Left renal cortex interstitium (tissue), 4 donors: ENCODE measurements at places on chromosomes 2 and 18.

DNA sequence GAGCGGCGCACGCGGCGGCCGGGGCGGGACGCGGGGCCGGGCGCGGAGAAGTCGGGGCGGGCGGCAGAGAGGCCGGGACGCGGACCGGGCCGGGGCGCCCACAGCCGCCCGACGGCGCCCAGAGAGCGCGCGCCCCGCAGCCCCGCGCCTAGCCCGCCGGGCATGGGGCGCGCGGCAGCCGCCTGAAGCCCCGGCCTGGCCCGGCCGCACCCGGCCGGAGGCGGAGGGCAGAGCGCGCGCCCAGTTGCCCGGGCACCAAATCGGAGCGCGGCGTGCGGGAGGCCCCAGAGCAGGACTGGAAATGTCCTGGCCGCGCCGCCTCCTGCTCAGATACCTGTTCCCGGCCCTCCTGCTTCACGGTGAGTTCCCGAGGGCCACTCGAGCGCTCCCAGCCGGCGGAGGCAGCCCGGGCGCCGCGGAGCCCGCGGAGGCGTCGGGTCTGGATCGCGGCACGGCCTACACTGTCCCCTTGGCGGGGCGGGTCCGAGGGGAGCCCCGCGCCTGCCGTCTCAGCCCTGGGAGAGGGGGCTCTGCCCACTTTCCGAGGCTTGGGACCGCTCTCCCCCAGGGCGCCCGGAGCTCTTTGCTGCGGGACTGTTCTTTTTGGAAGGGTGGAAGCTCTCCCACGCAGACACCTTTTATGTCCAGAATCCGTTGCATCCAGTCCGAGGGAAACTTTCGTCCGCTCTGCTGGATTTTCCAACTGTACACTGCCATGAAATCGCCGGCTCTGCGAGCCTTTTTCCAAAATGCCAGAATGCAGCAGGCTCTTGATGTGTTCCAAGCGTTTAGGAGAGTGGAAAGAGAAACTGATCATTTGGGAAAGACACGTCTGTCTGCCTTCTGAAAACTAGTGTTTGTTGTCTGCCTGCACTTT lies 484 bp downstream of the APCDD1 start:
- no peak for DNase-seq

GRCh38 chr2:25340181-25340921 lies 1.4 kb downstream of the DNMT3A start:
- no peak for DNase-seq

GRCh38 chr2:224870341-224870740 lies 154.2 kb upstream of the CCDC195 start:
- DNase-seq: no peak

GRCh38 chr2:106562268-106563186 lies 75.4 kb downstream of the CD8B2 start:
- no peak for DNase-seq

- DNase-seq: no peak
Observed at GRCh38 chr2:137173463-137173862, 408.1 kb downstream of the THSD7B start.

- DNase-seq: no peak
Observed at GRCh38 chr2:219737270-219737691, 109.9 kb downstream of the SLC4A3 start.

DNA sequence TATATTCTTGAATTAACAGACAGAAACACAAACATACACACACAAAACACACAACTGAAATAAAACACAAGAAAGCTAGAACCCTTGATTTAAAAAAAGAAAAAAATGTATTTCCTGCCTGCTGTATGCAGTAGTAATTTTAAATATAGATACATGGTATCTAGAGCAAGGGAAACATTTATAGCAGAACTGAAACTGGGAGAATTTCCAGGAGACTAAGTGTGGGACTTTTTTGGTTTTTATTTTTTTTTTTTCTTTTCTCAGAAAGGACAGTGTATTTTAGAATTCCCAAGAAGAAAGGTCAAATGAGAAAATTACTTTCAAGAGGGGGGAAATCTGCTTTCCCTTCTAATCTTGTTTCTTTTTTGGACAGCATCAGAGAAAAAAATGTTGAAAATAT lies 558.9 kb upstream of the PKDCC start:
- no peak for DNase-seq

DNA sequence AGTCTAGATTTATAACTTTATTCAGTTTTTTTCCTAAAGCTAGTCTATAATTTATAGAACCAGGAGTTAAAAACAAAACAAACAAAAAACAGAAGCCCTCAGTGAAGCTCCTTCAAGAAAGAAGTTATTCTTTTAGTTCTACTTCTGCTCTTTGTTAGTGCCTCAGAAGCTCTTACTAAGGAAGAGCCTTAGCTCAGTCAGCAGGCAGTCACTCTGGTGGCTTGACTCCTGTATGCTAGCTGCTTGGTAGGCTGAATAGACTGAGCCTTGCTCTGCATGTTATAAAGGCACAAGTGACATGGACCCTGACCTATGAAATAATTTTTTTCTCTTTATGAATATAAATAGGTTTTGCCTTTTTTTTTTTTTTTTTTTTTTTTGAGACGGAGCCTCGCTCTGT lies 24.8 kb downstream of the NCOA1 start:
- no peak for DNase-seq

DNA sequence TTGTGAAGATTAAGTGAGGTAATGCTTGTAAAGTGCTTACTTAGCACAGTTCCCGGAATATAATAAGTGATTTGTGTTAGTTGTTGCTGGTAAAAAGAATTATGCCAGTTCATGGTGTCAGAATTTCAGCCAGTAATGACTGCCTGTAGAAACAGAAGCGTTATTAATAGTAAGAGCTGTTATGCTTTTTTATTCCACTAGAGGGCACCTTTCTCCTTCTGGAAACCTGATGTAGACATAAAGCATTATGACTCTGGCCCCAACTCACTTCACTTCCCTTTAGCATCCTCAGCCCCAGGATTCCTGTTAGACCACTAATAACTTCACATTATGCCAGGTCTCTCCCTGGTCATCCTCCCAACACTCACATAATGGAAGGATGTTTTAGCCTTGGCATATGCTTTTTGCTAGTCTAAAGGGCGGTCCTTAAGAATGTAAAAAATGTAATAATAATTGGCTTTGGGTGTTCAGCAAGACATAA lies 34.9 kb downstream of the C18orf54 start:
- peak; percentile 49 for DNase-seq

- no peak for DNase-seq
Observed at GRCh38 chr2:100756704-100757103, 63.2 kb upstream of the NPAS2 start.

- DNase-seq: no peak
Observed at GRCh38 chr2:179461420-179461819, 196.8 kb upstream of the SESTD1 start.

DNA sequence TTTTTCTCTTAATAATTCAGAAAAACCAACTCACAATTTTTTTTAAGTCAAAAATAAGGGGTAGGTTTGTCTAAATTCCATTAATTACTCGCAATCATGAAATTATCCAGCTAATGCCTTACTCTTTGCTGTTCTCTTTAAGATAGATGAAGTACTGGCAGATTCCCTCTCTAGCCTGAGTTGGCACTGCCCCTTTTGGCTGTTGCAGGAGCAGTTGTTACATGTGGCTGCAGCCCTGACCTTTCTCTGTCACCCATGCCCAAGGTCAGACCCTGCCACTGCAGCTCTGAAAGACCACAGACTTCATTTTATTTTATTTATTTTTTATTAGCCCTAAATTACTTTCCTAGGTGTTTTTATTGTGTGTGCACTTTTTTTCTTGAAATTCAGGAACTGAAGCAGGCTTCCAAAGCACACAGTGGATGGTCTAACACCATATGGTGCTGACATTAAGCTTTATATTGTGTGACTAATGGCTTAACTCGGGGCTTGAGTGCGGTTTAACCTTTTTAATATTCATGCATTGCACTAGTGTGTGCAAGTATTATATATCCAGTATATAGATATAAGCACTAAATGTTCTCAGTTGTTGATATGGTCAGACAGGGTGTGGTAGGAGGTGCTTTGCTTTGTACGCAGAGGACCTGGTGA lies 313.0 kb downstream of the CDH2 start:
- DNase-seq: no peak

- DNase-seq: no peak
Observed at GRCh38 chr2:190646780-190647522, 1.9 kb upstream of the NAB1 start.

GRCh38 chr18:23838233-23838632 lies 149.0 kb downstream of the LAMA3 start:
- no peak for DNase-seq

DNA sequence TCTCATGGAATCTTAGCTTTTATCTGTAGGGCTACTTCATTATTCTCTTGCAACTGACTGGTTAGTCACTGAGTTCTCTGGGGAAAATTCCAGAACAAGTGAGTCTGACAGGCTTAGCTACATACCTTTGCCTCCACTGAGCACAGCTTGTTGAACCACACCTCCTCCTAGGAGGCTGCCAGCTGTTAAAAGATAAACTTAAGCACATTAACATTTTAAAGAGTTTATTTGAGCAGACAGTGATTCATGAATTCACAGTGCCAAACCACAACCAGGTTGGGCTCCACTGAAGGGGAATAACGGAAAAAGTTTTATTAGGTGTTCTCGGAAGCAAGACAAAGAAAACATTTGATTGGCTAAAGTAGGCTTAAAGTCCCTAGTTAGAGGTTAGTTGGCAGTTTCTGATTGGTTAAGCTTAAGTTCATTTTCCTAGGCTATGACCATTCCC lies 12.5 kb upstream of the SLC38A11 start:
- no peak for DNase-seq

- no peak for DNase-seq
Observed at GRCh38 chr2:55302241-55302640, 33.2 kb upstream of the MTIF2 start.

GRCh38 chr18:28079883-28080282 lies 97.0 kb downstream of the CDH2 start:
- no peak for DNase-seq

DNA sequence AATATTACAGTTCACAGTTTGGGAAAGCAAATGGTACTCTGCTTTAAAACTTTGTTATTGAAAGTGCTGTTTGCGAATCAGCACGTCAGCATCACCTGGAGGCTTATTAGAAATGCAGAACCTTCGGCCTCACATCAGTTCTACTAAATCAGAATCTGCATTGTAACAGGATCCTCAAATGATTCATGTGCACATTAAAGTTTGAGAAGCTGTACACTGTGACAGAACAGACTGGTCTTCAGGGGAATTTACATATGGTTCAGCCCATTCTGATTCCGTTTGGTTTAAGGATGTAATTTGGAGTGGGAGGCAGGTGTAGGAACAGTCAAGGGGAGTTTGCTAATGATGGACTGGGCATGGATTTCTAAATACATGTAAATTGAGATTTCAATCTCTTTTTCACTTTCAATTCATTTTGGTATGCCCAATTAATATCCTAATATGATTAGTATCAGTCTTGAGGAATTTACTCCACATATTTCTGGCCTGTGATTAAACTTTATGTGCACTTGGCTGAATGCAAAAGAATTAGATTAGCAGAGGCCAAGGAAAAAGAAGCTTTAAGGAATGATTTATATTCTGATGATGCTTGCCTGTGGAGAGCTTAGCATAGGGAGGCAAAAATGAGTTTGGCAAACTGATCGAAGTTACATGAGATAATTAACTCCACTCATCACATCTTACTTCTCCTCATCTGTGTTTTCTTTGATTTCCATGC lies 248.8 kb downstream of the XIRP2 start:
- no peak for DNase-seq

DNA sequence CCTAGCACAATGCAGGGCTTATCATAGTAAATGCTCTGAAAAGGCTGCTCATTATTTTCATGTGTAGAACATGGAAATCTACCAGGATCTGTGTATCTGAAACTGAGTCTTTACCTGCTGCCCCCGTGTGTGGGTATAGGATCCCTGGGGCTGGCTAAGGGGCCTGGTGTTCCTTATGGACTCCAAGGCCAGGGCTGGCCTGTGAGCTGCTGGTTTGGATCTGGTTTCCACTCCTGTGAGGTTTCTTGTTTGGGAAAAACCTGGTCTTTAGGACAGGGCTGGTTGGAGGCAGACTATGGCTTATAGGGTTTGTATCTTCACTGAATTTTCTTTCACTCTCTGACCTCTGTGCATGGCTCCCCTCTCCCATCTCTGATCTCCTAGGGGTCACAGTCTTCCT lies 80.8 kb downstream of the DYSF start:
- no peak for DNase-seq

- DNase-seq: no peak
Observed at GRCh38 chr18:40851014-40851429, 1104.0 kb upstream of the PIK3C3 start.

DNA sequence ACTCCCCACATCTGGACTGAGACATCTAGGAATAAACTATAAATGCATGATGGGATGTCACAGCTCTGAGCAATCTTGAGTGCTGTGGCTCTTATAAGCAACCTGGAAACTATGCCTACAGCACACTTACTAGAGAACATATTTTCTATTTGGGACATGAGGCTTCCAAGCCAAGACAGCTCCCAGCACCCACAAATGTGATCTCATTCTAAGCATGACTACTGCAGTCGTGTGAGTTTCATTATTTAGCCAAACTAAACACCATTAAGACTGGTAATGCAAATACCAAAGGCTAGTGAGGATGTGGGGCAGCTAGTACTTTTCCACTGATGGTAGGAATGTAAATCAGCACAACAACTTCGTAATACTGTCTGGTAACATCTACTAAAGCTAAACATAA lies 72.5 kb downstream of the RTTN start:
- no peak for DNase-seq

- no peak for DNase-seq
Observed at GRCh38 chr2:96103761-96104486, 12.4 kb downstream of the ADRA2B start.

DNA sequence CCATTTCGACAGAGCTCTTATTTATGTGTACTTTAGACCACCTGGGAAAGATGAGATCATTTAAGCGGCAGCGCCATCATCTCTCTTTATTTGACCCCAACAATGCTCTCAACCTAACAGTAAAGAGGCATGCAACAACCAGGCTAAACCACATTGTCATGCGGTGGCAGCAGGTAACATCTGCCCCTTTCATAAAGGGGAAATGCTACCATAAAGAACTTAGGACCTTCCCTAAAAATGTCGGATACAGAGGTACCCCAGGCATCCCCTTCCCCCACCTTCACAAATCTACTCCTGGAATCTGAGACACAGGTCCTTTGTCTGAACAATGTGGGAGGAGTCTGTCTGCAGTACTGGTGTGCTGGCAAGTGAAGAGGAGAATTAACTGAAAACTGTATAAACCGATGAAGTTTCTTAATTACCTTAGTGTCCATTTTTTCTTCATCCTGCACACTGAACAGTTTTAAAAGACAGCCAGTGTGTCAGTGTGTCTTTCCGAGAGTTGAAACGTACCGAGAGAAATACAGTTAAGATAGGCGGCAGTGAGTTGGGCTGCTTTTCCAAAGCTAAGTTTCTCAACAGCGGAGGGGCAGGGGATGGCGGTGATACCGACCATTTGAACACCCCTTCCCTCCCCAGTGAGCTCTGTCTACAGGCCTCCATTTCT lies 1.9 kb downstream of the MEX3C start:
- peak; percentile 87 for DNase-seq

- DNase-seq: no peak
Observed at GRCh38 chr2:182907081-182907830, 40.8 kb upstream of the FRZB start.

DNA sequence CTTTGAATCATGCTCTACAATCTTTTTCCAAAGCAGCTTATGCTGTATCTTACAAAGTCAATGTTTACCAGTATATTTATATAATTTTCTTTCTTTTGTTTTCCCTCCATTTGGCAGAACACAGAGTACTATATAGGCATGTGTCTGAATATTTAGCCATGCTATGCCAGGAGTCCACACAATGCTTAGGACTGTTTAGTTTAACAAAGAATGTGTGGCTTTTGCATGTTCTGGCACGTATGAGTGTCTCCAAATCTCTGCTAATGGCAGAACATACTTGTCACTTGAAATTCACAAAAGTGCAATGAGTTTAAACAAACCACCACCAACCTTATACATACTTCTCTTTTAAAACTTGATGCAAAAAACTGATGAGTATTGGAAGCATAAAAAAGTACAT lies 268.0 kb downstream of the NR4A2 start:
- DNase-seq: no peak
